ENCODE measurements at places on chromosomes 2 and 18. TPM values are rescaled to one million over a fixed set of nuclear protein-coding genes. Genes with fewer than 3 reads are reported as not detected.
A peak's percentile ranks its signal among the peaks of the same experiment; 100 is the strongest.

- no peak for DNase-seq
Observed at GRCh38 chr2:43303889-43304288, 77.5 kb upstream of the ZFP36L2 start.

GRCh38 chr2:28471214-28471613 is 24.6 kb upstream of the PLB1 start:
- DNase-seq: no peak

- no peak for DNase-seq
Observed at GRCh38 chr2:135960656-135961551, 24.5 kb downstream of the DARS1 start.

DNA sequence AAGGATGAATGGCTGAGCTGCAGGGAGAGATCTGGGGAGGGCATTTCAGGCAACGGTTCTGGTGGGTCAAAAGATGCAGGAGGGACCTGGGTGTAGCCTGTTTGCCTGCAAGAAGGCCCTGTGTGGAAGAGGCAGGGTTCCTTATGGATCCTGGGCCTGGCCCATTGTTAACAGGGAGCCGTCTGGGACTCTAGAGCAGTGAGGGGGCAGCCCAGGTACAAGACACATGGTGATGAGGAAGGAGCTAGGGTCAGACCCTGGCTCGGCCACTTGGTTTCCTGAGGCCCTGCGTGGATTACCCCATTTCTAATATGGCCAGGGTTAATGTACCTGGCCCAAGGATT is 124.9 kb downstream of the GLI2 start:
- DNase-seq: no peak

- no peak for DNase-seq
Observed at GRCh38 chr2:151819920-151820319, 8.3 kb downstream of the ARL5A start.

DNA sequence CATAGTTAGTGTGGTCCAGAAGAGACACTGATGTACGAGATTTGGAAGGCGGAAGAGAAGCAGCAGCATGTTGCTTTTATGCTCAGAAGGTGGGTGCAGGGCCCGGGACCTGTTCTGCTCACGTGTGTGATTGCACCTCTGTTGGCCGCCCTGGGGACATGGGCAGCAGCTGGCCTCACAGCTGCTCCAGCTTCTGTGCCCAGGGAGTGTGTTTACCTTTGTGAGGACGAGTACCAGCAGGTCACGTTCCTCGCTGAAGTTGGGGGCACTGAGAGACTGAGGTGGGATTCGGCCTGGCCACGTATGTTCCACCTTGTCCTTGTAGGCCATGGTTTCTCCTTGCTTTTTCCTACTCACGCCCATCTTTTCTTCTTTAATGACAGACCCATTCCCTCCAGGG is 86.3 kb downstream of the PMAIP1 start:
- DNase-seq: no peak

GRCh38 chr2:45009928-45010701 is 863 bp upstream of the SIX2 start:
- DNase-seq: peak; percentile 75

DNA sequence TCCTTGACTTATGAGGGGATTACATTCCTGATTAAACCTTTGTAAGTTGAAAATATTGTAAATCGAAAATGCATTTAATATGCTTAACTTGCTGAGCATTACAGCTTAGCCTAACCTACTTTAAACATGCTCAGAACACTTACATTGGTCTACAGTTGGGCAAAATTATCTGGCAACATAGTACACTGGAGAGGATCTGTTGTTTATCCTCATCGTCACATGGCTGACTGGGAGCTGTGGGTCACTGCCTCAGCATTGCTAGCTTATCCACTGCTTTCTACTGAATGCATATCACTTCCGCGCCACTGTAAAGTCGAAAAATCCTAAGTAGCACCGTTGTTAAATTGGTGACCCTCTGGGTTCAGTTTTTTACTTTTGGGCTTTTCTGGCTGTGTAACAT is 13.7 kb downstream of the PMS1 start:
- no peak for DNase-seq

GRCh38 chr2:44813658-44814057 is 127.8 kb upstream of the SIX3 start:
- DNase-seq: no peak

DNA sequence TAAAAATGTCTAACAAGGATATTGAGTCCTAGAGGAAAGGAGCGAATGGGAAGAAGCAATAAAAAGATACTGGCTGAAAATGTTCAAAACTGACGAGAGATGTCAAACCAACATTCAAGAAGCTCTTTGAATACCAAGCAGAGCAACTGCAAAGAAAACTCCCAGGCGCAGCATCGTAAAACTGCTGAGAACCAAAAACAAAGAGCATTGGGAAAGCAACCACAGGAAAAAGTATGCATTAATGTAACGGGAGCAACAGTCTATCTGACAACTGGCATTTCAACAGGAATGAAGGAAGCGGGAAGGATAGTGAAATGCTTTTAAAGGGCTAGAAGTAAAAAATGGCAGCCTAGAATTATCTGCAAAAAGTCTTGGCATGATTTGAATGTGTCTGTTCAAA is 53.1 kb downstream of the ADCY3 start:
- no peak for DNase-seq

DNA sequence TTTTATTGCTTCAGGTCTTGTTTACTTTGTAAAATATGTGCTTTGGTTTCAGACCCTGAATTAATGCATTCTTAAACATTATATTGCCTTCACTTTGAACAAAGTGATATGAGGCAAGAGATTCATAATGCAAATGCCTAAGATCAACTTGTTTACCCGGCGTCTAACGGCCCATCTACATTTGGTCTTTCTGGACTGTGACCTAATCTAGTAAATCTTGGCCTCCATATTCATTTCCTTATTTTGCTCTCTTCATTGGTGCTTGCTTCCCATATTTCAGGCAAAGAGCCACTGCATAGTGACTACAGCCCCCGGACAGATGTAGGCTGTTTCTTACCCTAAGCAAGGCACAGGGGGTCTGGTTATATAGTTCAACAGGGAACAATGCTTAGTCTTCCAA is 53.0 kb upstream of the SLC39A10 start:
- no peak for DNase-seq

DNA sequence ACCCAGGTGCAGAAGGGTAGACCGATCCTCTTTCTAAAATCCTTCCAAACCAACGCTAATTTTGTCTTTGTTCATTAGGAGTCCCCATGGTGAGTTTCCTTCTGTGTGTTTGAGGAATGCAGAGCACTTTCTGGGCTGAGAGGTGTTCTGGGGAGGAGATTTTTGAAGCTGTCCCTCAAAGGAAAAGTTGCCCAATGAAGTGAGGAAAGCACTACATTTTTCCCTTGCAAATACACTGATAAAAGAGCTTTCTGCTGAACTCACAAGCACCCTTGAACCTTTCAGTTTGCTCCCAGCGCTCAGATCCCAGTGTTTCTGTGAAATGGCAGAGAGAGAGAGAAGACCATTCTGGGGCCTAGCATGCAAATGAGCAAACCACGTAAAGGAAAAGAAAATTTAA is 299.6 kb upstream of the FANCL start:
- DNase-seq: no peak

DNA sequence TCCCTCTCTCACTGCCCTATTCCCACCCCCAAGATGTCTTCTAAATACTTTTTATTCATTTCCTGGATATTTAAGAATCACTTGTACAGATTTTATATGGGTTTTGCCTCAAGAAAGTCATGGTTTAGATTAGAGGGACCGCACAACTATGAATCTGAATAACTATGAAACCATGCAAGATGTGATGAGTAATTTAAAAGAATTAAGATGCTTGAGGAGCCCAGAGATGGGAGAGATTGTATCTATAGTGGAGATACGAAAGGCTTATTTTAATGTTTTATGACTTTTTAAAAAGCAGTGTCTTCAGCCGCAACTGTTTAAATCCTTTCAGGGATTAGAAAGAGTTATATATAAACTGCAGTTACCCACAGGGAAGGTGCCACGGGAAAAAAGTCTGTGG is 324.1 kb downstream of the LPIN1 start:
- no peak for DNase-seq

DNA sequence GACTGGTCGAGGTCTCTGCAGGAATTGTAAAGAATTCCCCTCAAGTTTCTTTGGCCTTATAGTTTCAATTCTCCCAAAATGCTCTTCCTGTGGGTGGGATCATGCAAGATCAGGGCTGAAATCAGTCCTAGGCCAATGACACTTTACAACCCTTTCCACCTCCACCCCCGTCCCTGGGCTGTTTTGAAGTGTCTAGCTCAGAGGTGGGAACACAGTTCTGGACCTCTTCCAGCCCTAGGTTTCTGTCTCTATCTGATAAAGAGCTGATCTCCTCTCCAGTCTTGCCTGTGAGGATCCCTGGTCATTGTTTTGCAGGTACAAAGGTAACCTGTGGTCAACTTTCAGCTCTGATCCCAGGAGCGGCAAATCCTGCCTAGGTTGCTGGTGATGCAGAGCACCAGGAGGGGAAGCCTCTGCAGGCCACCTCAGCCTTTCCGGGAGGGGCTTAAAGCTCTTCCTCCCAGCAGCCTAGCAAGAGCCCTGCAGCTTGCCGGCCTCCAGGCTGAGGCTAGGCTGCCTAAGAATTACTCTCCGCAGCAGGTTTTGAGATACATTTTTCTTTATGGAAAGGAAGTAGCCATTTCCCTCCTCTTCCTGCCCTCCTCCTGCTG is 69.8 kb upstream of the WIPF1 start:
- DNase-seq: no peak

GRCh38 chr2:146927080-146927711 is 917.6 kb upstream of the ACVR2A start:
- peak; percentile 73 for DNase-seq

DNA sequence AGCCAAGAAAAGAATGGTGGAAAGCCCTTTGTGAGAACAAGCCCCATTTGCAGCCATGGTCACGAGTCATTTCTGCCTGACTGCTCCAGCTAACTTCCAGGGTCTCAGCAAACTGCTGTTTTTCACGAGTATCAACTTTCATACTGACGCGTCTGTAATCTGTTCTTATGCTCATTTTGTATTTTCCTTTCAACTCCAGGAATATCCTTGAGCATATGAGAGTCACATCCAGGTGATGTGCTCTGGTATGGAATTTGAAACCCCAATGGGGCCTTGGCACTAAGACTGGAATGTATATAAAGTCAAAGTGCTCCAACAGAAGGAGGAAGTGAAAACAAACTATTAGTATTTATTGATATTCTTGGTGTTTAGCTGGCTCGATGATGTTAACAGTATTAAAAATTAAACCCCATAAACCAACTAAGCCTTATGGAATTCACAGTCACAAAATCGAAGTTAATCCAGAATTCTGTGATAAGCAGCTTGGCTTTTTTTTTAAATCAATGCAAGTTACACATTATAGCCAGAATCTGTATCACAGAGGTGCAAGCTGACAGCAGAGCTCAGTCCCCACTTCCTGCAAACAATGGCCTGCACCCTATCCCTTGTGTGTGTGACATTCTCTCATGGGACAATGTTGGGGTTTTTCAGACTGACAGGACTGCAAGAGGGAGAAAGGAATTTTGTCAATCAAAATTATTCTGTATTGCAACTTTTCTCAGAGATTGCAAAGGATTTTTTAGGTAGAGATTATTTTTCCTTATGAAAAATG is 26.1 kb downstream of the SLC14A1 start:
- peak; percentile 27 for DNase-seq

DNA sequence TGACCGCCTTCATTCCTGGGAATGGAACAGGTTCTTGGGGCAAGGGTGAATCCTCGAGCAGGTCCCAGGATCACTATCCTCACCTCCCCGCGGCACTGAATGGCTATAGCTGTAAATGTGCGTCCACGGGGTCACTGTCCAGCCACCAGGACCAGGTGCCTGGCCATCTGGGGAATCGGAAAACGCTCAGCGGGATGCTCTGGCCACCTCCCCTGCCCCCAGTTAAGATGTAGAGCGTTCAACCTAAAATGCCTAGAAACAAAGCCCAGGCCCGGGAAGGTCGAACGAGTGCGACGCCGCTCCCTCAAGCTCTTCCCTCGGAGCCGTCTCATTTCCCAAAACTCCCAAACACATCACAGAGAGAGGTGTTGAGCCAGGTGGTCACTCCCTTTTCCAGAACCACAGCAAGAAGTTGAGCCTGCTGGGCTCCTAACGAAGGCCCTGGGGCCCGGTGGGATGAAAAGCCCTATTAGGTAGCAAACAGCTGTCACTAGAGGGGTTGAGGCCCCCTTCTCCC is 795 bp upstream of the CAPN10 start:
- DNase-seq: no peak

- no peak for DNase-seq
Observed at GRCh38 chr18:55115606-55116005, 156.3 kb upstream of the CCDC68 start.

FABP1 gene
- total RNA-seq: not detected

TP53I3 gene
- 37.0 TPM for total RNA-seq

PAIP2B gene
- 3.8 TPM for total RNA-seq

SLC19A3 gene
- 0.26 TPM for total RNA-seq

VWA3B gene
- not detected for total RNA-seq

MARCHF4 gene
- 1.9 TPM for total RNA-seq

INSIG2 gene
- total RNA-seq: 7.4 TPM

ASB18 gene
- 0.15 TPM for total RNA-seq

TRIM43 gene
- not detected for total RNA-seq

KIF3C gene
- 12.8 TPM for total RNA-seq

ASXL2 gene
- total RNA-seq: 11.5 TPM

SF3B6 gene
- 139 TPM for total RNA-seq

OXER1 gene
- not detected for total RNA-seq

SLC25A52 gene
- not detected for total RNA-seq

Measured in PC-3 (cell line).